Smooth muscle cell of the umbilical artery (primary cell): ENCODE measurements at places on chromosomes 13 and 19. TPM values are rescaled to one million over a fixed set of nuclear protein-coding genes. Genes with fewer than 3 reads are reported as not detected.

Gene TLE2
- 0.88 and 0.89 TPM in 2 replicates for total RNA-seq

Gene GRK1
- total RNA-seq, result not detected in 2 replicates

Gene CCL25
- total RNA-seq, result not detected in 2 replicates

Gene CBLC
- not detected in 2 replicates for total RNA-seq

Gene SYT3
- 0.14 and 0.59 TPM in 2 replicates for total RNA-seq

Gene NCCRP1
- not detected in 2 replicates for total RNA-seq

Gene ZNF555
- total RNA-seq, result 7.2 and 8.3 TPM in 2 replicates

Gene MRI1
- total RNA-seq, result 25.8 and 52.6 TPM in 2 replicates

Gene ZNF540
- total RNA-seq, result 0.28 and 0.89 TPM in 2 replicates

Gene PEG3
- 0.65 and 0.89 TPM in 2 replicates for total RNA-seq

Gene HSH2D
- not detected in 2 replicates for total RNA-seq

Gene CGB8
- total RNA-seq, result not detected in 2 replicates

Gene CDK8
- total RNA-seq, result 20.5 and 25.0 TPM in 2 replicates

Gene TJP3
- total RNA-seq, result not detected in 2 replicates

Gene SSC5D
- total RNA-seq, result 13.7 and 16.0 TPM in 2 replicates

Gene SIGLEC5
- not detected in 2 replicates for total RNA-seq

Gene KLK4
- not detected in 2 replicates for total RNA-seq

Gene AMH
- 0.59 and 1.1 TPM in 2 replicates for total RNA-seq

Gene KLF1
- not detected in 2 replicates for total RNA-seq

Gene NANOS2
- not detected in 2 replicates for total RNA-seq

Gene ATP4B
- not detected in 2 replicates for total RNA-seq

Gene FAM216B
- total RNA-seq, result not detected in 2 replicates

Gene CYP2B6
- not detected in 2 replicates for total RNA-seq

Gene EFNA2
- not detected in 2 replicates for total RNA-seq

Gene FREM2
- total RNA-seq, result under 0.01 TPM in 1 of 2 replicates, not detected in the other

Gene TNNT1
- 1.5 and 3.0 TPM in 2 replicates for total RNA-seq

Gene PODNL1
- total RNA-seq, result 3.9 and 4.8 TPM in 2 replicates

Gene NCAN
- not detected in 2 replicates for total RNA-seq

Gene ZNF729
- total RNA-seq, result not detected in 2 replicates

Gene U2AF2
- 61.8 and 111 TPM in 2 replicates for total RNA-seq

Gene KLK12
- total RNA-seq, result not detected in 2 replicates

Gene SNRNP70
- total RNA-seq, result 86.7 and 121 TPM in 2 replicates

Gene LILRB3
- not detected in 2 replicates for total RNA-seq

Gene ERF
- 12.2 and 36.0 TPM in 2 replicates for total RNA-seq

Gene LILRA2
- not detected in 2 replicates for total RNA-seq

Gene LIM2
- total RNA-seq, result not detected in 2 replicates

Gene YJEFN3
- 0.65 and 0.89 TPM in 2 replicates for total RNA-seq

Gene PSG6
- not detected in 2 replicates for total RNA-seq

Gene TNFSF13B
- 2.1 and 3.9 TPM in 2 replicates for total RNA-seq

Gene FUT1
- total RNA-seq, result 0.28 and 0.30 TPM in 2 replicates

Gene EFNB2
- 28.2 and 63.7 TPM in 2 replicates for total RNA-seq

Gene KHSRP
- 87.9 and 167 TPM in 2 replicates for total RNA-seq

Gene ODAD3
- 0.30 TPM in 1 of 2 replicates, not detected in the other for total RNA-seq

Gene INSL3
- not detected in 2 replicates for total RNA-seq

Gene C1QTNF9B
- total RNA-seq, result not detected in 2 replicates

Gene ZNF134
- 17.9 and 21.1 TPM in 2 replicates for total RNA-seq

Gene RNF113B
- not detected in 2 replicates for total RNA-seq

Gene PCDH20
- total RNA-seq, result not detected in 2 replicates

Gene PSG5
- 0.89 and 1.9 TPM in 2 replicates for total RNA-seq

Gene SKA3
- 2.7 and 4.4 TPM in 2 replicates for total RNA-seq

Gene RUBCNL
- total RNA-seq, result 0.30 and 0.51 TPM in 2 replicates
